GM03348 (cell line): ENCODE measurements at places on chromosomes 1 and 21.

DNA sequence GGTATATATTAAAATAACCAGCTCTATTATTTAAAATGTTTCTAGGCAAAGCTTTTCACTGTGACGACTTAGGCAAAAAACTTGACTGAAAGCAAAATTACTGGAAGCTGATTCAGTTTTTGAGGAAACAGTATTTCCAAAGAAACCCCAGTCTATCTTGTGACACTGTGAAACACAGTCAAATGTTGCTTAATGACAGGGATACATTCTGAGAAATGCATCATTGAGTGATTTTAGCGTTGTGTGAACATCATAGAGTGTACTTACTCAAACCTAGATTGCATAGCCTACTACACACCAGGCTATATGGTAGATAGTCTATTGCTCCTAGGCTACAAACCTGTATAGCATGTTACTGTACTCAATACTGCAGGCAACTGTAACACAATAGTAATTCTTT, 116.9 kb upstream of the KCNK1 start:
- DNase-seq: no peak

DNA sequence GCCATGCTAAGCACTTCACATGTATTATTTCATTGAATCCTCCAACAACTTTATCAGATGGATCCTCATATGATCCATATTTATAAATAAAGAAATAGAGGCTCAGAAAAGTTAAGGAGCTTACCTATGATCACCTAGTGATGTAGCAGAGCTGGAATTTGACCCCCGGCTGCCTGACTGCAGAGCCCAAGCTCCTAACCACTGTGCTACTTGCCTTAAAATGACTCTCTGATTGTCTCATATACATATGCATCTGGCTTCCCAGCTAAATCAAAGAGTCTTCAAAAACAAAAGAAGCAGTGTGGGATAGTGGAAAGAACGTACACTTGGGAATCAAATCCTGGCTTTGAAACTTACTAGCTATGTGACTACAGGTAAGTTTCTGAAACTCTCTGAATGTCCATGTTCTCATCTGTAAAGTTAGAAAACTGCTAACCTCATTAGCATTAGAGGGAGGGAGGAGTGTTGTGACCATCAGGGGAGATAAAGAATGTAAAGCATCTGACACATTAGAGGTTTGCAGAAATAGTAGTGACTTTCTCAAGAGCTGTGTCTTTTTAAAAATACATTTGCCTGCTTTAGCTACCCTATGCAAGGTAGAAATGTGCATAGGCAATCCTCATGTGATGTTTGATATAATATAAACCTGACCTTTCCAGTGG, 67.2 kb upstream of the BARHL2 start:
- DNase-seq: no peak

GRCh38 chr1:163273766-163274441, 47.9 kb upstream of the NUF2 start:
- no peak for DNase-seq

DNA sequence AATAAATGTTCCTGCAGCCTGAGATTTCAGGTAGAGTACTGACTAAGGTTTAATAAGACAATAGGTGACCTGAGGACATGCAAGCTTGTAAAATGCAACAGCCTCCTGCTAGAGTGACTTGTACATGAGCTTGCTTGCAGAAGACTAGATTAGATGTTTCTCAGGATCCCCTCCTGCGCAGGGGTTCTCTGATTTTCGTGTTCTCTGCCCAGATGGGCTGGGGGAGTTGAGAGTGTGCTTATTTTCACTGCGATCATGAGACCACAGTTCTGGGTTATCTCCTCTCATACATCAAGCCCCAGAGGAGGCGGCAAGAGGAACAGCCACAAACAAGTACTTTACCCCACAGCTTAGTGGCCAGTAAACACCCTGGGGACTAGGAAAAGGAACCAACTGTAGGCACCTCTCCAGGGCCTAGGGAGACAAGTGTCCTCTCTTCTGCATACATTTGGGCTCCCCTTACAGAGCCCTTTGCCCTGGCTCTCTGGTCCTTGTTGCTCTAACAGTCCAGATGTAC, 8.0 kb downstream of the TMEM81 start:
- no peak for DNase-seq

DNA sequence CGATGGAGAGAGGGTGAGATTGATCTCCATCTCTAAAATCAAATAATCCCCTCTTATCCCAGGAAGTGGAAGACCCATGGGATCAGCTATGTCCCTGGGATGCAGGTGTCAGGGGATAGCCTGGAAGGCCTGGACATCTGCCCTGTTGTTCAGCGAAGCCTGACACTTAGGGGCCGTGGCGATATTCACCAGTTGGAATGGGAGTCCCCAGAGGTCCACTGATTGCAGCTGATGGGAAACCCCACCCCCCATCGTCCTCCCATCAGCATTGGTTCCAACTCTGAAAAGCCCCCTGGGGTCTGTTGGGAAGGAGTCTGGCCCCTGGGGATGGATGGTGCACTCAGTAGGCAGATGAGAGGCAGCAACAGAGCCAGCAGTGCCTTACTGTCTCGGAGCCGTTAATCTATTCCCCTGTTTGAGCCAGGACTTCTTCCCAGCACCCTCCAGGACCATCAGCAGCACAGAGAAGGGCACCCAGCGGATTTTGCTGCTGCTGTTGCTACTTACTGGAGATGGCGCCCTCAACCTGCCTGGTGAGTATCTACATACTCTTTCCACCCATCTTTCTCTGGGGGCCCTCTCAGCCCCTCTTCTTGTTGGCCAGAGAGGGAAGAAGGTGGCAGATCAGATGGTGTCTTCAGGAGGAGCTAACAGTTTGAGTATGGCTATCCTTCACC, 13.4 kb downstream of the CATSPER4 start:
- no peak for DNase-seq
